Stimulated activated CD8-positive, alpha-beta memory T cell treated with anti-CD3 and anti-CD28 coated beads, Interleukin-2, amount 100 ng/mL, for 1 hour (primary cell): ENCODE measurements at places on chromosomes 6 and 20.

- DNase-seq, result no peak
Measured at GRCh38 chr20:23782366-23782983, 31.7 kb upstream of the CST1 start.

GRCh38 chr6:147958683-147959082 lies 384.0 kb upstream of the SASH1 start:
- no peak for DNase-seq

DNA sequence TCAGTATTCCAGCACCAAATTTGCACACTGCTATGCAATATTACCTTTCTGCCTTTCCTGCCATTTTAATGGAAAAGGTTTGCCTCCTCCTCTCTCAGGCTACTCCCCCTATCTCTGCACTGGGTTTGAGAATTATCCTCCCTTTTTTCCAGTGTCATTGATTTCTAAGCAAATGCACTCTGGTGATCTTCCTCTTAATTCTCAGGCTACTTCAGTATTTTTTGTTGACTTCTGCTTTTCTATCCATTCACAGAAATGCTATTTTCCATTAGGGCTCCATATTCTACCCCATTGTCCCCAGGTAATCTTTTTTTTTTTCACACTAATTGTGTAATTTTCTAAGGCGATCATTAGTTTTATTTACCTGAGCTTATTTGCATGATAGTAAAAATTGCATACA lies 144.0 kb downstream of the GJA1 start:
- no peak for DNase-seq

GRCh38 chr20:25510202-25510601 lies 75.1 kb downstream of the NINL start:
- no peak for DNase-seq

GRCh38 chr6:8993111-8993510 lies 557.8 kb upstream of the SLC35B3 start:
- no peak for DNase-seq

DNA sequence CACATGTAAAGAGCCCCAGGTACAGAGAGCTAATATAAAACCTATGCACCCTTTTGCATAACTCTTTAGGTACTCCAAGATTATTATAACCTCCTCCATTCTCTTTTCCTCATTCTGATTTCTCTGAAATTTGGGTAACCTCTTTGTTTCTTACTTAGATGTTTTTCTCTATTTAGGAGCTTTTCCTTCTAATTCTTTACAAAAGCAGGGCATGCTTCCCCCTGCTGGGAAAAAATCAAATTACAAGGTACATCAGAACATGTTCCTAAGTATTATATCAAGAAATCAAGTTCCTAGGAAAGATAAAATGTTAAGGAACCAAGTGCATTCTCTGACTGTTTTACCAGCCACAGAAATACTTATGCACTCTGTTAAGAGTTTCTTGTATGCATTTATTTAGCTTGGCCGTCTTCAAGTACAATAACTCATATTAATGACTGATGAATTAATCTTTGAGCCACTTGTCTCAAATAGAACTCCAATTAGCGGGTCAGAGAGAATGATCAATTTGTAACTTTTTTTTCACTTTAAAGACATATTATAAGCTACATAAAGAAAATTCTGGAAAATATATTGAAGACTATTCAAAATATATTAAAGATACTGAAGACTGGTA lies 2.1 kb downstream of the KHDRBS2 start:
- no peak for DNase-seq

- DNase-seq, result no peak
Measured at GRCh38 chr6:153729189-153729588, 309.9 kb upstream of the OPRM1 start.

- no peak for DNase-seq
Measured at GRCh38 chr6:25487012-25487411, 165.0 kb upstream of the SCGN start.

- DNase-seq, result no peak
Measured at GRCh38 chr6:140909625-140910024, 1223.1 kb upstream of the GJE1 start.

DNA sequence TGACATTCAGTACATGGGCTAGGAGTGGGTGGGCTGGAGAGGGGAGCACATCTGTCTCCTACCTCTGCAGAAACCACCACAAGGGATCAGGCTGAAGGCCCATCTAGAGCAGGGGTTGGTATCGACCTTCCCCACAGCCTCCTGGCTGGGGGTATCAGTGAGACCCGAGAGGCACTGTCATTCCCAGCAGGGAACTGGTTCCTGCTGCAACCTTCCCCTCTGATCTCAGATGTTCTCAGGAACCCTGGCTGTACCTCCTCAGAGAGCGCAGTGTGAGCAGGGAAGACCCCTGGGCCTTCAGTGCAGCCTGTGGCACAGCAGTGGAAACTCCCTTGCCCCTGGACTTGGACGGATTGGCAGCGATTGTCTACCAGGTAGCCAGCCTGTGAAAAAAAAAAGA lies 7.8 kb downstream of the IP6K3 start:
- DNase-seq, result no peak

DNA sequence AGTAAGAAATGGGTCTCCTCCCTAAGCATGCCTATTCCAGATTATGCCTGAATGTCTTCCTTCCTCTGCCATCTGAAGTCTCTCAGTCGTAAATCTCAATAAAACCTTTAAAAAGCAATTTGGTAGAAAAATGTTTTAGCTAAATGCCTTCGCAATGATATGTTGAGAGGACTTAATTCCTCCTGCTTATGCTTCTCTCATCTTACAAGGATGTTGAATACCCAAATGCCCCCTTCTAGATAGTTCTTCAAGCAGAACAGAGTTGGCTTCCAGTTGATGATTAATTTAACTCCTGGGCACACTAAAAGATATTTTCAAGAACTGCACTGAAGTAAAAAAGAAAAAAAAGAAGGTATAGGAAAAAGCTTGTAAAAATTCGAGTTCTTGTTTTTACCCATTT lies 275.0 kb upstream of the SPTLC3 start:
- no peak for DNase-seq

GRCh38 chr6:20542927-20543602 lies 8.8 kb downstream of the CDKAL1 start:
- no peak for DNase-seq

DNA sequence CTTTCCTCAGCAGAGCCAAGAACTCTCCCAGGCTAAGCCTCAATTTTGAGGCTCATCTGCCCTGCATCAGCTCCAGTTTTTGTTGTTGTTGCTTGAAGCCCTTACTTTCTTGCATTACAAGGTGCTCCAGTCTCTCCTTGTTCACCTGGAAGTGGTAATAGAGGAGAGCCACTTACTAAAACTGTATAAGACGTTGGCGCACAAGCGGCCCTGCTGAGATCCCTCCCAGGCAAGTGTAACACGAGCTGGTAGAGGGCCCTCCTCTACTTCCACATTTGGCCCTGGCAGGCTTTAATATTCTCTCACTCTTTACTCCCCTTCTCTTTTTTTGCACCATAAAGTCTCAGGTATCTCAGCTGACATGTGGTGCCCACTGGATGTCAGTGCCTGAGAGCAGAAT lies 19.5 kb downstream of the GCM2 start:
- DNase-seq, result no peak

DNA sequence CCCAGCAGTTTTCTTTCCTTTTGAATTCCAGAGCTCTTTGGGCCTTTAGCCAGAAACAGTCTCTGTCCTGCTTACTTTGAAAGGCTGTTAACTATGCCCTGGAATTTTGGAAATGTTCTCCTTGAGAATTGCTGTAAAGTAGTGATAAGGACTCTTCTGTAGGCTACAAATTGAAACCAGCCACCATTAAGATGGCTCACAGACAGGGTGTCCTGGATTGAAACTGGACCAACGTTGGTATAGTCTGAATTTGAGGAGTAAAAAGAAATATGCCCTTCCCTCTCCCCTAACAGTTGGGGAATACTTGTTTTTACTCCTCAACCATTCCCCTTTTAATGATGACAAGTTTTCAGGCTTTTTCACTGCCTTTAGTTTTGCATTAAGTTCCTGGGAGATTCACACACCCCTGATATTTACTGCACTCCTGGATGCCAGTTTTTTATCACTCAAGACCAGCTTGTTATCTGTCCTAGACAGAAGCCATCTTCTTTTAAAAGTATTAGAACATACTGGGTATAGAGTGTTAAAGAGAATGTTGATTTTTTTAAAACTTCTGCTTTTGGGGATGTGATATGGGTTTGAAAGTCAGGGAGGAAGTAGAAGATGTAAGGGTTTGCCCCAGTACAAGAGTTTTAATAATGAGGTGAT lies 21.9 kb downstream of the TOP1 start:
- no peak for DNase-seq

DNA sequence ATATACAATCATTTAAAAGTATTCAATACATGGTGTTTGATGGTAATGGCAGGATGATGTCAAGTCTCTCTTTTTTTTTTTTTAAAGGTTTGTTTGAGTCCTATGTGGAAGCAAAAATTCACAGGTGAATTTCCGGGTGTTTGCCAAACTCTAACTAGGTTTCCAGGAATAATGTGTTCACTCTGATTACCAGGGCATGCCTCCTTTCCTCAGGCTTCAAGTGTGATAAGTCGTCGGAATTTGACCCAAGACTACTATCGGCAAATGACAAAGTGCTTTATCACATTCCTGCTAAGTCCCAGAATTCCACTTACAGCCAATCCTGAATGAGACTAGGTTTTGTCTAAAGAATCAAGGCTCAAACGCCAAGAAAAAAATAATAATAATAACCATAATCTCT lies 7.3 kb downstream of the OARD1 start:
- no peak for DNase-seq

DNA sequence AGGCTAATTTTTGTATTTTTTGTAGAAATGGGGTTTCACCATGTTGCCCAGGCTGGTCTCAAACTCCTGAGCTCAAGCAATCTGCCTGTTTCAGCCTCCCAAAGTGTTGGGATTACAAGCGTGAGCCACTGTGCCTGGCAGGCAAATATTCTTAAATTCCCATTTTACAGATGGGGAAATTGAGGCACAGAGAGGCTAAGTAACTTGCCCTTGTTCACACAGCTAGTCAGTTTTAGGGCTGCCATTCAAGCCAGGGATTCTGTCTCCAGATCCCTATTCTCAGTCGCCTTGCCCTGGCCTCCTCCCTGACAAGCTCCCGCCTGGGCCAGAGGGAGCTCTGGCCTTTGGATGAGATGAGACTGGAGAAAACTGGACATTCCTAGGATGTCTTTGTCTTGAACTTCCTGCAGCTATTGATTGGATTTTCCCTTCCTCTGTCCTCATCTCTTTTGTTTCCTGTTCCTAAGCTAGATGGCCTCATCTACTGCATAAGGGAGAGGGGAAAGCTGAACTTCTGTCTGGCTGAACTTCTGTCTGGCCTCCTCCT lies 90.5 kb downstream of the NDUFAF5 start:
- no peak for DNase-seq

- no peak for DNase-seq
Measured at GRCh38 chr6:34285448-34286164, 36.8 kb upstream of the SMIM29 start.

GRCh38 chr6:79833264-79833963 lies 113.9 kb downstream of the ELOVL4 start:
- no peak for DNase-seq

GRCh38 chr20:22691369-22692118 lies 107.2 kb upstream of the FOXA2 start:
- peak; percentile 20 for DNase-seq

- no peak for DNase-seq
Measured at GRCh38 chr6:56775498-56776166, 132.9 kb upstream of the DST start.

DNA sequence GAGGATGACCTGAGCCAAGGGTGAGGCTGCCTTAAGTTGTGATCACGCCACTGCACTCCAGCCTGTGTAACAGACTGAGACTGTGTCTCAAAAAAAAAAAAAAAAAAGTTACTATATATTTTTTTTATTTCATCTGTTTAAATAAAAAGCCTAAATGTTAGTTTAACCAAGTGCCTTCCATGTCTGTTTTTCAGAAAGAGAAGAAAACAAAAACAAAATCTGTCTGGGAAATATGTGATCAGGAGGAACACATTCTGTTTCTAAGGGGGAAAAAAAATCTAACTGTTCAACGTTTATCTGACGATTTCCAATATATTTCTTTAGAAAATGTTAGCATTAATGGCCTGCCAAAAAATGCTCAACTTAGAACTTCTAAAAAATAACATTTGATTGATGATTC lies 147.0 kb downstream of the IPCEF1 start:
- no peak for DNase-seq

DNA sequence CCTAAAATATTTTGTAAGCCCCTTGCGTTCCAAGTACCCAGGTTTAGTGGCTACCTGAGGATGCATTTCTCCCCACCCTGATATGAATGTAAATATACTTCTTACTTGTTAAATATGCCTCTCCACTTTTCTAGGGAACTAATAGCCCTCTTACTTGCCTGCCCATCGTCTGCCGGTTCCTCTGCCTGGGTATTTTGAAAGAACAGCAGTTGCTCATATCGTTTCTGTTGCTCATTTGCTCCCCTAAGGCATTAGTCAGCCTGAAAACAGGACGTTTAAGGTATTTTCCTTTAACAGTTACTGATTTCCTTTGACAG lies 141.3 kb upstream of the CARMIL1 start:
- DNase-seq, result no peak

GRCh38 chr6:57324538-57324937 lies 7.1 kb downstream of the PRIM2 start:
- no peak for DNase-seq

DNA sequence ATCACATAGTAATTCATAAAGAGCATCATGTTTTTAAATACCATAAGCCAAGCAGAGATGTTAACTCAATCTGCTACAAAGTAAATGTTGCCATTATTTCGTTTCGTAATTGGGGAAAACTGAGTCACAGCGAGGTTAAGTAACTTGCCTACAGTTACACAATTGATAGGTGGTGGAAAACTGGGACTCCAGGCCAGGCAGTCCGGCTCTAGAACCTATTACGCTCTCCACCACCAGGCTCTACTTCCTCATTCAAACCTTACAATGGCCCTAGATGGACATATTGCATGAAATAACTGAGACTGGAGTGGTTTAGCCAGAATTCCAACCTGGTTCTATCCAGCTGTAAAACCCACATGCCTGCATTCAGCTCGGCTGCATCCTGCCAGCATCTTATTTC lies 58.2 kb downstream of the LINC00237 start:
- no peak for DNase-seq

DNA sequence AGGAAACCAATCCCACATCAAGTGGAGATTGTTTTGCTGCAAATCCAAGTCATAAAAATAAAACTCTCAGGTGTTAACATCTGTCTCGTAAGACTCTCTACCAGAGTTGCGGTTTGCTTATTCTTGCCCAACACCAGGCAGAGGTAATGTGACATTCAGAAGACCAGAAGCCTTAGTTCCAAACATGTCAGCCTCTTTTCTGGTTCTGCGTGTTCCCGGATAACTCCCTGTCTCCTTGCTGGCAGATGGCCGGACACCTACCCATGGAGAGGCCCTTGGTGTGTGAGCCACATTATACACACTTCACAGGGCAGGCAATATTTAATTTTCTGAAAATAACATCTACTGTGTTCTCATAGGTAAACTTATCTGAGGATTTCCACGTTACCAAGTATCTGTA lies 73.4 kb downstream of the GMPR start:
- no peak for DNase-seq

DNA sequence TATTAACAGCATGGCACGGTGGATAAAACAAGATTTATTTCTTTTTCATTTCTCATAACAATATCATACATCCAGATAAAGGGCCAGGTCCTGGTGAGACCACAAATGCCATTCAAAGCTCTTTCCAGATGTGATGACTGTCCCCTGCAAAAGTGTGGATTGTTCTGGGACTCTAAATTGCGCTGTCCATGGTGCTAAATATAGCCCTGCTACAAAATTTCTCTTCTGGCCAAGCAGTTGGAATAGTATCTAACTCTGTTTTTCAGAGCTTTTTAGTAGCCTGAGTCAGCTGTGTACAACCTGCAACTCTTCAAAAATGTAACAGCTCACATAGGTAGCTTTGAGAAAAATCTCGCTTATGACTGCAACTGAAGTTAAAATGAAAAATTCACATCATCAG lies 115.8 kb downstream of the MANEA start:
- no peak for DNase-seq

GRCh38 chr6:69948479-69949114 lies 82.2 kb downstream of the COL19A1 start:
- no peak for DNase-seq
